IPS DF 6.9 (cell line): ENCODE measurements at places on chromosomes 11 and 22.

DNA sequence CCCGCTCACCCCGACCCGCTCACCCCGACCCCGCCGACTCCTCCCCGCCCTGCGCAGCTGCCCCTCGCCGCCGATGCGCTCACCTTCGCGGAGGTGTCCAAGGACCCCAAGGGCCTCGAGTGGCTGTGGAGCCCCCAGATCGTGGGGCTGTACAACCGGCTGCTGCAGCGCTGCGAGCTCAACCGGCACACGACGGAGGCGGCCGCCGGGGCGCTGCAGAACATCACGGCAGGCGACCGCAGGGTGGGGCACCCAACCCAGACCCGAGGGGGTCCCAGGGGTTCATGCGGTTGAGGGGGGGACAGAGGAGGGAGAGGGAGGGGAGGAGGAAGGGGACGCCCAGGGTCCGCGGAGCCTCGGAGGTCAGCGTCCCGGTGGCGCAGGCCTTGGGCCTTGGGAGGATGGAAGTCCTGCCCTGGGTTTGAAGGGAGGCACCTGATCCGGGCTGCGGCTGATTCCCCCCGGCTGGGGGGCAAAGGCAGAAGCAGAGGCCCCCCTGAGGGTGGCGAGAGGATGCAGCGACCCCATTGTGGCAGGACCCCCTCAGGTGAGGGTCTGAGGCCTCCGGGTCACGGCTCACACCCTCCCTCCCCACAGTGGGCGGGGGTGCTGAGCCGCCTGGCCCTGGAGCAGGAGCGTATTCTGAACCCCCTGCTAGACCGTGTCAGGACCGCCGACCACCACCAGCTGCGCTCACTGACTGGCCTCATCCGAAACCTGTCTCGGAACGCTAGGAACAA is 9.2 kb downstream of the PKP3 start:
- DNase-seq: no peak

DNA sequence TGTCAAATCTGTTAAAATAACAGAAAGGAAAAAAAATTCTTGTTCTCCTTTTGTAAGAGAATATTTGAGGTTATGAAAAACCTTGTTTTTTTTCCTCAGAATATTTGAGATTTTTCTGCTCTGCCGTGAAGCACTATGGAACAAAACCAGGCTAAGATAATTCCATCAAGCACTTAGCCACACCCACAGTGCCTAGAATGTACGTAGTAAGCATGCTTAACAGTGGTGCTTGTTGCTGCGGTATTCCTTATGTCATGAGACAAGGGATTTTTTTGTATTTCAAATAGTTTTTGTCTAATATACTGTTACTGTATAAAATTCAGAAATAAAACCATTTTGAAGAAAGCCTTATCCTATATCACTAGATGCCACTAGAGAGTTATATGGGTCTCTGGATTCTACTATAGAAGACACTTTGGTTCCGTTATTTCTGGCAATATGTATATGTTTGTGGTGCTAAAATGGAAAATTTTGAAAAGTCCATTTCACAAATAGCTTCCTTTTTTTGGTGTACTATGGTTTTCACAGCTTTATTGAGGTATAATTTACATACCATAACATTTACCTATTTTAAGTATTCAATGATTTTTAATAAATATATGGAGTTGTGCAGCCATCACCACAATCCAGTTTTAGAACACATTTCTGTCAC is 23.7 kb downstream of the PDHX start:
- no peak for DNase-seq

- DNase-seq: no peak
Measured at GRCh38 chr11:117620086-117620485, 176.9 kb downstream of the DSCAML1 start.

- no peak for DNase-seq
Measured at GRCh38 chr11:95778699-95779098, 10.9 kb downstream of the FAM76B start.

GRCh38 chr11:126628790-126629621 is 273.5 kb downstream of the ST3GAL4 start:
- no peak for DNase-seq

GRCh38 chr11:27187848-27188621 is 147.4 kb downstream of the BBOX1 start:
- DNase-seq: no peak

DNA sequence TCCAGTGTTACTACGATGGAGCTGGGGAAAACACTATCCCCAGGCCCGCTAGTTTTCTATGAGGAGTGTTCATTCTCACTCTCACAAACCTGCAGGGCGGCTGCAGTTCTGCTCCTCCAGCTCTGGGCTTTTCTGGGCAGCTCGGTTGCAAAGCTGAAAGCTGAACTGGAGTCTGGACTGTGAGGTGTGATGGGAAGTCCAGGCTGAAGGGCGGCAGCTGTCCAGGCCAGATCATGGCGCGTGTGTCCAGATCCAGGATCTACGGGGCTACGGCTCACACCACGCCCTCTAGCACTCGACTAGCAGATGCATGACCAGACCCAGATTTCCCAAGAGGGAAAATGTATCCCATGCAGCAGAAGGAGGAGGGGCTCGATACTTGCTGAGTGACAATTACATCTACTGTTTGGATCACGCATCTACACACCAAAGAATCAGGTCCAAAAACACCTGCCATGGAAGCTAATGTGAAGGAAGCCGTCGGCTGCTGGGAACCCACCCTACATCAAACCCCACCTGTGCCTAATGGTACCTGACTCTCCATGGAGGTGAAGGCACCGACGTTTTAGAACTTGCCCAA is 555.0 kb downstream of the BRD1 start:
- DNase-seq: no peak

GRCh38 chr22:46363611-46364321 is 28.3 kb downstream of the TRMU start:
- DNase-seq: no peak

DNA sequence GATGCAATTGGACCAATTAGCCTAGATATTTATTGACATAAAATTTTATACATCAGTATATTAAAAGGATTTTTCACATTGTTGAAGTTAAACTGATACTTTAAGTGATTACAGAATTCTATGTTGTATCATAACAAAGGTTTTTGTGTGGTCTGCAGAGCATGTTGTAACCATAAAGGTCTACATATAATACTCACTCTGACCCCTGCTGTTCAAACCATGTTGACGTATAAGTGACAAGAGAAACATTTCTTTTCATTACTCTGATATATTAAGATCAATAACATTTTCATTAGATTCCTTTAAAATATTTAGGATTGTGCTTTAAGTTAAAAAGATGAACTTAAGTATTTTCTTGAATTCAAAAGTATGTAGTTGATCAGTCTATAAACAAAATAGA is 63.9 kb downstream of the GAS2 start:
- DNase-seq: no peak

DNA sequence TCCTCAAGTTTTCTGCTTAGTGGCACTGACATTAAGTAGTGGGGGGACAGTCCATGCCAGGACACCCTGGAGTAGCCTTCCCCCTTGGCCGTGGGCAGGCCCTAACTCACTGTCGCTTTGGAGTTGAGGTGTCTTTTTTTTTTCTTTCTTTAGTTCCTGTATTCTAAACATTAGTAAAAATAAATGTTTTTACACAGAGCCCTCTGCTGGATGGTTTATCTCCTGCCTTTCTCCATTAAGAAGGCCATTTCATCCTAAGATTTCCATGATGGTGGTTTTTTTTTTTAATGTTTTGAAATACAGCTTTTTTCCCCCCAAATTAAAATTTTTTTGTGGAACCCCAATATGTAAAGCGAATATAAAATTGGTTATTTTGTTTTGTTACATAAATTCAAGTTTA is 1.8 kb upstream of the TIGD3 start:
- no peak for DNase-seq

- DNase-seq: no peak
Measured at GRCh38 chr11:94588366-94588942, 21.3 kb downstream of the PIWIL4 start.

GRCh38 chr22:42190274-42190673 is 59.7 kb upstream of the CYP2D6 start:
- DNase-seq: no peak

DNA sequence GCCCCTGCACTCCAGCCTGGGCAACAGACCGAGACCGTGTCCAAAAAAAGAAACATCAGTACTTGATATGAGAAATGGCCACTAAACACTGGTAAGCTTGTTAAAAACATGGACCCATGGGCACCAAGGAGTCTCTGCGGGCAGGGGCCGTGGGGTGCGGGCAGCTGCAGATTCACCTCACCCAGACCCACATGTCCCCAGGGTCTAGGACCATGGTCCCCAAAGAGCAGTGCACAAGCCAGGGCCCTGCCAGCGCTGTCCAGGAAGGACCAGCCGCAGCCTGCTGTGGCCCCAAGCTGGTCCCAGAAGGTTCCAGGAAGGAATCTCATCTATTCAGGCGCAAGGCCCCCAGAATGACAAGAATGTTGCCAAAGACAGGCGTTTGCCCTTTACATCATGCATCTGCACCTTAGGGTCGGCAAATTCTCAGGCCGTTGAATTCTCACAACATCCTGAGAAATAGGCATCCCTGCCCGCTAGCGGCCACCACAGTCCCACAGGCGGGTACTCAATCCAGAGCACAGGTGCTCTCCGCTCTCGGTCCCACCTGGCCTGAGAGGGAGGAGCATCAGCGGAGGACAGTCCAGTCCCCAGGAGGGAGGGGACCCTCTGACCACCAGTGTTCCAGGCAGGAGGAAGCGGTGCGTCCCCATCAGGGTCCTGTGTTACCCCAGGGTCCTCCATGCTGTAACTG is 9.5 kb downstream of the YPEL1 start:
- DNase-seq: no peak

DNA sequence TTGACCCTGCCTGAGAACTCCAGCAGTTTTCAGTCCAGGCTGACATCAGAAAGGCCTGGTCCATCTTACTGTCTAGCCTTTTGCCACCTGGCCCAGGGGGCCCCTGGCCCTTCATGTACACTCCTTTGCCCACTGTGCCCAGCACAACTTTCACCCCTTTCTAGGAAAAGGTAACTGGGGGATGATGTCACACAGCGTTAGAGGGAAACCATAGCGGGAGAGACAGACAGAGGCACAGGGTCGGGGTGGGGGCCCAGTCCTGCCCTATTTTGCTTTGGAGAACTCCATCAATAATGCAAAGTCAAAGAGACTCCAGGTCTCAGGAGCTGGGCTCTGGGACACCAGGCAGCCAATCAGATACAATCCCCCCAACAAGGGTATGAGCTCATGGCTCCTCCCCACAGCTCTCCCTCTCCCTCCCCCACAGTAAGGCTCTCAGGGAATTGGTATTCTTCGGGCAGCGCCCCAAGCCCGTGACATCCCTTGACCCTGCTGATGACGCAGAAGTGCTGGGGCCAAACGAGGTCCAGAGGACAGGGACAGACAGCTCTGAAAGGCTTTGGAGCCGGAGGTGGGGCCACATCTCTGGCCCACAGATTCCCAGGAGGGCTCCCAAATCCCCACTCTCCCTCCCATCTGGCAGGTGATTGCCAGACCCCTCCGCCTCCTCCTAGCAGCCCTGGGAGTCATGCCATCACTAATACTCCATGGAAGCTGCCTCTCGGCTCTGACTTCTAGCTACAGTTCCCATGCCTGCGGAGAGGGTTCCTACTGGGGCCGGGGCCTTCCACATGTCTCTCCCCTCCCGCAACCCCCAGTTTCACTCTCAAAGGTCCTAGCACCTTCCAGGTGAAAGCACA is 5.9 kb downstream of the USP2 start:
- no peak for DNase-seq

- no peak for DNase-seq
Measured at GRCh38 chr11:17268902-17269301, 7.6 kb upstream of the NUCB2 start.

- no peak for DNase-seq
Measured at GRCh38 chr11:3686751-3687150, 15.6 kb upstream of the CHRNA10 start.

GRCh38 chr11:45995342-45995734 is 72.9 kb downstream of the LARGE2 start:
- no peak for DNase-seq

GRCh38 chr11:66509131-66509561 is 1.3 kb upstream of the BBS1 start:
- no peak for DNase-seq

- DNase-seq: no peak
Measured at GRCh38 chr11:122275508-122275907, 159.5 kb upstream of the BLID start.

DNA sequence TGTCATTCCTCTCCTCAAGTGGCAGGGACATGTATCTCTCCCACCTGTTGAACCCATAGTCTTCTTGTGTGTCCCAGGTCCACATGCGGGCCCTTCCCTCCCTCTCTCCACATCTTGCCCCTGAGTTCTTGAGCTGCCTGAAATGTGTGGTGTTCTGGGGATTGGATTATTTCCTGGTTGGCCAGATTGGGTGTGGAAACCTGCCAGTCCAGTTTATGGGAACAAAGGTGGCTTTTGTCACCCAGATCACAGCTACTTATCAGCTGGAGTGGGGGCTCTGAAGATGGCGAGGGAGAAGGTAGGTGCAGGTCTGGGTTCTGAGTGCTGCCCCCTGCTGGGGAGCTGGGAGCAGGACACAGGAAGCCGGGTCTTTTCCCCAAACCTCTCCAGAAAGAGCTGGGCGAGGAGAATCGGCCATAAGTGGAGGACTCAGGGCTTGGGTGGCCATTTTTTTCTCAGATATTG is 14.2 kb downstream of the DTX4 start:
- DNase-seq: no peak

- no peak for DNase-seq
Measured at GRCh38 chr22:34986523-34986922, 79.4 kb upstream of the ISX start.

DNA sequence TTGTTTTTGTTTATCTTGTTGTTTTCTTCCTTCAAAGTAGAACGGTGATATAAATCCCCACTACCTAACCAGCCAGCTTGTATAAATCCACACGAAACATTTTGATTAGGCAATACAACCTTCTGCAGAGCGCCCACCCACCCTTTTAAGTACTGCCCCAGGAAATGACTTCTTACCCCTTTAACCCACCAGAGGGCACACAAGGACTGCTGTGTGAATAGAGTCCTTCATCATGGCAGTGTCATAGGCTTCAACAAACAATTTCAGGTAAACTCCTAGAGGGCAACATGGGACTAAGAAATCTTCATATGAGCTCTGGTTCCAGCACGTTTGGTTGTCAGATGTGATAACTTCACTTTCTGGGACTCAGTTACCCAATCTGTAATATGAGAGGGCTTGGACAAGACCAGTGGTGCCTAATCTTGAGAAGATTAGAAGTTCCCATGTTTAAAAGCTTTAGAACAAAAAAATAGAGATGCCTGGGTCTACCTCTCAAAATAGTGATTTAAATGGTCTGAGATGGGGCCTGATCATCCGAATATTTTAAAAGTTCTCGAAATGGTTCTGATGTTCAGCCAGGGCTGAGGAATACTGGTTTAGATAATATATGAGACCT is 56.1 kb downstream of the PIWIL4 start:
- peak; percentile 80 for DNase-seq

GRCh38 chr11:66359662-66360087 is 11.9 kb downstream of the SLC29A2 start:
- DNase-seq: no peak

- no peak for DNase-seq
Measured at GRCh38 chr11:79570104-79570503, 129.3 kb upstream of the TENM4 start.

- no peak for DNase-seq
Measured at GRCh38 chr11:44989831-44990566, 39.3 kb upstream of the TP53I11 start.

DNA sequence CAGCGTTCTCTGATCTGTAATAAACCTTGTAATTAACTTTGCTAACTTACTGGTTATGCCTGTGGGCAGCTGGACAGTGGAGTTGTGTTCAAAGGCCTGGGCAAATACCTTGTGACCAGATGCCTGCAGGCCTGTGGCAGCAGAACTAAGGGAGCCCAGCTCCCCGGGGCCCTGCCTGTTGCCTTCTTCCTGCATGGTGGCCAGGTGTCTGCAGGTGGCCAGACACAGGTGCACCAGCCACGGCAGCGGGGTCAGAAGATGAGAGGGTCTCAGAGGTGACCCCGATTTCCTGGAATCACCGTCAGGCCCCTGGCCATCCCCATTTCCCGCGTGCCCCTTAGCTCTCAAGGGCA is 127.2 kb downstream of the OSBP2 start:
- no peak for DNase-seq
